ENCODE measurements at places on chromosomes 2 and 18.

GRCh38 chr2:128867936-128868636 lies 549.4 kb upstream of the HS6ST1 start:
- no peak for DNase-seq

DNA sequence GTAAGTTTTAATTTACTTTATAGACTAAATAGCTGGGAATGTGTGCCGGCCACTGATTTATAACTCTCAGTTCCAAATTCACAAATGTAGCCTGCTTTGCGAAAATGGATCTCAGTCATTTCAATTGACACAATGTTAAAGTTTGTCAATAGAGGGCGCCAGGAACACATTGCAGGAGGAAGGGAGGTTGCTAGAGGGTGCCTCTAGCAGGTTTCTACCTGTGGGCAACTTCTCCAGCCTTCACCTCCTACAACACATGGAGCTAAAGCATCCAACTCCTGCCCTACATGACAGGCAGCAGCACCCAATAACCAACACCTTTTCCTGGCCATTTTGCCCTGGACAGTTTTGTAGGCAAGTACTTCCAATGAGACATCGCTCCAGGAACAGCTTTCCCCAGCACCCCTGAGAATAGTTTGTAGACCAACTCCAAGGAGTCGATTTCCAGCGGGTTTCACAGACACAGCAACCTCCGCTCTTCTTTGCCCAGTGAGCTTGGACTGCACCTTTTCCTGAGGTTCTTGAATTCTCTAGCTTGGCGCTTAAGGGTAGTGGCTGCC lies 784.8 kb upstream of the CDH2 start:
- DNase-seq: peak; percentile 57

DNA sequence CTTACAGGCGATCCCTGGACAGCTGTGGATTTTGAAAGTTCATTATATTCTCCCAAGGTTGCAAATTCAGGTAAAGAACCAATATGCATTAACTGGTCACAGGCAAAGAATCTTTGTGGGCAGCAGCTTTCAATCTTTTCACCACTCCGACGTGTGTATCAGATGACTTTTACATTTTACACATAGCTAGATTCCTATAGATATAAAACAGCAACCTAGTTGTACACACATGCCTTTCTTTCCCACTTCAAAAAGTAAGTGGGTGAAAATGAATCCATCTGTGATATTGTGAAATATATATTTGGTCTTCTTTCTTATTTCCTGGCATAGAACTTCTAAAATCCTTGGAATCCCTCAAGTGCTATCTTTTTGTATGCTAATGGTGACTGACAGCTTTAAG lies 72.5 kb downstream of the SCG2 start:
- DNase-seq: no peak

DNA sequence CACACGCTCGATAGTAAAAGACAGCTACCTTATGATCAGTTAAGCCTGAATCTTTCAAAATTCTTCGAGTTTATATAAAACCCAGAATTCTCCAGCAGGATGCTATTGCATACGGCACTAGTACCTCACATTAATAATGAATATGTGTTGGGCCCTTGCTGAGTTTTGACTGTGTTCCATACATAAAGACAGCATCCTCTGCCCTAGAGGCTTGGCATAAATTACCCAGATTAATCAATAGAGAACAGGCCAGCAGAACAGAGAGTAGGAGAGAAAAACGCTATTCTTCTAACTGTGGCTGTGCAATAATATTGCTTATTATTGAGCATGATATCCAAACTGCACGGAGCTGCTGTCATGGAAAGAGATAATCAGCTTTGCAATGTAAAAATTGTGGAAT lies 194.3 kb downstream of the SOX11 start:
- no peak for DNase-seq

DNA sequence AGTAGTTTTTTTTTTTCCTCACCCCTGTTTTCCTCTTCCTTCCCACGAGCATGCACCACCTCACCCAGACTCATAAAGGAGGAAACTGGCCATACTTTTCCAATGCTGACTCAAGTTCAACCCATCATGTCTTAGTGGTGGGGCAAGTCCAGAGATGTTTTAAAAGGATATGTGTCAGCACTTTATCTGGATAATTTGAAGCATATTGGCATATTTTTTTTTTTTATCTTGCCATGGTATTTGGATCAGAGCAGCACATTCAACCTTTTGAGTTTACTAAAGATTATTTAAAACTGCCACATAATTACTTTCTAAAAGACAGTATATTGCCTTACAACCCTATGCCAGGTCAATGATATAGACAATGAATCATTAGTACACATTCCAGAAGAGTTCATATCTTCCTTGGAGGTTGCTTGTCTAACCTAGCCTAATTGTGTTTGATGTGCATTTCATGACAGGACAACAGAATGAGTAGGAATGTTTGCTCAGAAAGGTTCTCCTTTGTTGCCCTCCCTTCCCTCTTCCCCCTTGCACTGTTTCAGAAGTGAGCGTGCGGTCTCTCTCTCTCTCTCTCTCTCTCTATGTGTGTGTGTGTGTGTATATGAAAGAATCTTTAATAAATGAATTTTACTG lies 950.7 kb upstream of the FAM98A start:
- no peak for DNase-seq

- DNase-seq: no peak
These were observed 72.7 kb downstream of the FBXO15 start for GRCh38 chr18:74074668-74075564.

GRCh38 chr18:75199327-75199726 lies 9.6 kb downstream of the PTGR3 start:
- no peak for DNase-seq

DNA sequence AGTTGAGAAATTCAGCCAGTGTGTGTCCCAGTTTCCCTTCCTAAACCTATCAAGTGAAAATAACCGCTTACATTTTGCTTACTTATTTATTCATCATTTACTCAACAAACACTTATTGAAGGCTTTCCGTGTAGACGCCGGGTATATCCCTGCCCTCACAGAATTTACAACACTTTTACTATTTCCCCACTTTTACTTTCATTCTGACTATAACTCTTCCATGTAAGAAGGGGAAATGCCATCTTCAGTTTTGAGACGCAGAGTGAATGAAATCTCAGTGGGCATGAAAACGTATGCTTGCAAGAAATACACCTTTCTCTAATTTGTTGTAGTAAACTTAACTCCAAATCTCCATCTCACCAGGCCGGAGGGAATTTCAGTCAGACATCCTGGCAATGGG lies 251.0 kb upstream of the CHAC2 start:
- no peak for DNase-seq

DNA sequence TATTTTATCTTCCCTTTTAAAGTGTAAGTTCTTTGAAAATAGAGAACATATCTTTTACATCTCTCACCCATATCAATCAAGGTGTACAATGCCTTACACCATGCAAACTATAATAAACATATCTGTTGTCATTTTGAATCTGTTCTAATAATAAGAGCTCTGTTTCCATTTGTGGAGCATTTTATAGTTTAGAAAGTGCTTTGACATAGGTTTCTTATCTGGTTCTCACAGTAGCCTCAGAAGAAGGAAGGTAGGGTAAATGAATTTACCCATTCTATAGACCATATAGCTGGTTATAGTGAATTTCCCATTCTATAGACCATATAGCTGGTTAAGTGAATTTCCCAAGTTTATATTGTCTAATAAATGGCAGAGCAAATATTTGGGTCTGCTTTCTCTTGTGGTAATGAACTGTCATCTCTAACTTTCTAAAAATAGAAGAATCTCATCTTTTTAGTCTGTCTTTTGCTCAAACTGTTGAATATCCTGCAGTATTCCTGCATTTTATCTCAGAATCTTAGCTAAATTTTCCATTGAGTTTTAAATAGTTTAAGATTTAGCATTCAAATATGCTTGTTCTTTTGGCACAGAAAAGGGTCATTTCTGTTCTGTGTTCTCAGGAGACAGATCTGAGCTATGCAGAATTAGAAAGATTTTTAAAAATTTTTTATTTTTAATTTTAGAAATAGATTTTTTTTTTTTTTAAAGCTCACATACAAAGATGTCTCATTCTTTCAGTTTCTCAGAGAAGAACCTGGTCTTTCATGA lies 80.7 kb upstream of the STON1 start:
- no peak for DNase-seq

GRCh38 chr2:190744041-190744440 lies 95.2 kb downstream of the NAB1 start:
- no peak for DNase-seq

DNA sequence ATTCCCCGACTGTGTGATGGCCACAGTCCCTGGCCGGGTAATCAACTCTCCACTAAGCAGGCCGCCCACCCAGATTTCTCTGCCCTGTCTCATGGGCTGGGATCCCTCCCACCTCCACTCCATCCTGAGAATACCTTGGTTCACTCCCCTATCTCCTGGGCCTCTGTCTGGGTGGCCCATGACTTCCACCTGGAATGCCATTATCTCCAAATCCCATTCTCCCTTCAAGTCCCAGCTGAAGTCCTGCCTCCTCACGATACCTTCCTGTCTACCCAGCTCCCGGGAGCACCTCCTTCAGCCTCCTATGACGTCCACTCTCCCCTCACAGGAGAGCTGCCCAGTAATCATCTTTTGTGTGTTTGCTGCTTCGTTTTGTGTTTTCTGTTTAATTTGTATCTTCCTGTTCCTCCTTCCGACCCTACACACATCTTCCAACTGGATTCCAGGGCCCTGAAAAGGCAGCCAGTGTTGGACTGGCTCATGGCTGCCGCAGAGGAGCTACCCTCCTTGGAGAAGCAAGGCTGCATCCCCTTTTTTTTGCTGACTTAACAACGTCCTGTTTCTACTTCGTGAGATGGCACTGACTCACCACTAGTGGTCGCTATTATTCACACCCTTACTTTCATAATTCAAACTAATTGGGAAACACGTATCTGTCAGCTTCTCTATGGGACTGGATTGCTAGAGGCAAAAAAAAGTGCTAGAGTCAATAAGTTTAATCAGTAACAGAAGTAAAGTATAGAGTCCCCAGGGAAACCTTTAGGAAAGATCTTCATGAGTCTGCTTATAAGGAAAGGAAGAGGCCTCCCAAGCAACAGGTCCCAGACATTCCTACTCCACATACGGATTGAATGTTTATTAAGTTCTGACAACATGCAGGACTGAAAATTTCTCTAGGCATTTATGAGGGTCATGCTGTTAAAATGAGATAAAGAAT lies 171.9 kb upstream of the GATA6 start:
- peak; percentile 77 for DNase-seq

GRCh38 chr2:31079665-31080064 lies 58.6 kb downstream of the GALNT14 start:
- peak; percentile 73 for DNase-seq

DNA sequence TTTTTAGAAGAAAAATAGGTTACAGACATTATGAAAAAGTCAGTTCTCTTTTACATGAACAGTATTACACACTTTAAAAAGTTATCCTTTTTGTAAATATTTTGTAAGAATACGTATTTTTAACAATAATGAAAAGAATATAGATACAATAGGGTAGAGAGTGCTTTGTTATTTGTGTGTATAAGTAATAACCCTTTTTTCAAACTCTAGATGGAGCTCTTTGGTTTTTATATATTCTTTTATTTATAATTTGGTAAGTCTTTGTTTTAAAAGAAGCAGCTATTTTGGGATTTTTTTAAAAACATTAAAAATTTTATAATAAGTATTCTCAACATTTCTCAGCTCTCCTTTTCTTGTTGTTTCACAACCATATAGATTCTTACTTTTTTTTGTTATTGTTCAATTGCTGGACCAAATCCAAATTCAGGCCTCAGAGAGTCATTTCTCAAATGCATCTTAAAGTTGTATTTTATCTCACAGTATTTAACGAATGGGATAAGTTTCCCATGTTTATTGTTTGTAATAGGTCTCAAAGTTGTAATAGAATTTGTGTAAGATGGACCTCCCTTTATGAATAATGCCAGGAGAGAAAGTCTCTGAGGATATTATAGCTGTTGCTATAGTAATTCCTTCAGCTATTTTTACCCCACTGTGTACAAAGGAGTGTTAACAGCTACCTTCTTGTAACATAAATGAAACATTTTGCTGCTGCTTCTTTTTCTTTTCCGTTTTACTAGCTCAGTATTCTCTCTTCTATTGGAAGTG lies 46.4 kb downstream of the ACYP2 start:
- DNase-seq: no peak

GRCh38 chr2:129165006-129165405 lies 814.5 kb upstream of the RAB6C start:
- DNase-seq: no peak
